ENCODE measurements at places on chromosomes 11 and 22.

- no peak for DNase-seq
These were observed 13.8 kb upstream of the IFITM3 start for GRCh38 chr11:334264-334994.

DNA sequence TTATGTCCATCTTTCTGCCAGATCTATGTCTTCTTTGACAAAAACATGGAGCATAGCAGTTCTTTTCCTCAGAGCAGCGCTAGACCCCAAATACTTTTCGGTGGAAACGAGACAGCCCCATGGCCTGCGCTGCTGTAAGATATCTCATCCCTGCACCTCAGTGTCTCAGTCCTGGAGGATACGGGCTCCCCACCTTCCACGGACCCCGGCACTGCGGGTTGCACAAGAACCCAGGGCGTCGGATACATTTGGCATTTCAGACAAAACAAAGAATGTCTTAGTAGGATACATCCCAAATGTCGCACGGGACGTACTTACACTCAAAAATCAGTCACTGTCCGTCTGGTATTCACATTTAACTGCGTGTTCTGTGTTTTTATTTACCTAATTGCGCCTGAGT is 9.9 kb upstream of the GAL start:
- DNase-seq = no peak

GRCh38 chr22:46452195-46453005 is 85.0 kb downstream of the CELSR1 start:
- no peak for DNase-seq

DNA sequence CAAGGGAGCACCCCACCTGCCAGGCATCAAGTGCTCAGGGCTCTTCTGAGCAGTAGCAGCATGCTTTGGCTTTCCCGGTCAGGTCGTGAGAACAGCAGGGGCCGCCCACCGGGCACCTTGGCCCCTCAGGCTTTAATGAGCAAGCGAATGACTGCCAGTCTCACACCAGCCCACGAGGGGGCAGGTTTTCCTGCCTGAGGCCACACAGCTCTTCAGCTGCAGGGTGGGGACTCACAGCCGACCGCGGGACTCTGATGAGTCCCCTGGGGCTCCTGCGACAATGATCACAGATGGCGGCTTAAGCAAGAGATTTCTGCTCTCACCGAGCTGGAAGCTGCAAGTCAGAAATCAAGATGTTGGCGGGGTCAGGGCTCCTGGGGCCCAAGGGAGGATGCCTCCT is 14.3 kb upstream of the FGF19 start:
- DNase-seq = no peak

DNA sequence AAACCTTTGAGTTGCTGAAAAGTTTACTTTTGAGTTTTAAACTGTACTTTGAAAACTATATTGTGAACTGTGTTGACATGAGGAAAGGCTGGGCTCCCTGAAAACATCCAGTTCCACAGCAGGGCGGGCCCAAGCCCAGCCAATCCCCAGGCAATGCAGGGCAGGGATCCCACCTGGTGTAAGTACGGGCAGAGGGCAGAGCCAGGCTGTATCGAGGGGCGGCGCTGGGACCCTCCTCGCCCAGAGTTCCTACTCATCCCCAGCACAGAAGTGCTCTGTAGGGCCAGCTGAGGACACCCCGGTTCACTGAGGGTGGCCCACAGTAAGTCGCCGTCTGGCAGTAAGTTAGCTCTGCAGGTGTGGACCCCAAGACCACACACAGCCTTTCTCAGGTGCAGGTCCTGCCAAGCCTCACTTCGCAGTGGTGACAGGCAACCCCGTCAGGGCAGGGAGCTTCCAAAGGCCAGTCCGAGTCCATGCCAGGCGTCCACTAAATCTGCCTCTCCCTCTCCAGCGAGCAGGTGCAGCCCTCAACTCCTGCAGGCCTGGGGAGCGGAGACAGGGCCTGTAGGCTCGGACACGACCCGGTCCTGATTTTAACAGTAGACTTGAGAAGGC is 6.3 kb downstream of the RASSF7 start:
- no peak for DNase-seq

DNA sequence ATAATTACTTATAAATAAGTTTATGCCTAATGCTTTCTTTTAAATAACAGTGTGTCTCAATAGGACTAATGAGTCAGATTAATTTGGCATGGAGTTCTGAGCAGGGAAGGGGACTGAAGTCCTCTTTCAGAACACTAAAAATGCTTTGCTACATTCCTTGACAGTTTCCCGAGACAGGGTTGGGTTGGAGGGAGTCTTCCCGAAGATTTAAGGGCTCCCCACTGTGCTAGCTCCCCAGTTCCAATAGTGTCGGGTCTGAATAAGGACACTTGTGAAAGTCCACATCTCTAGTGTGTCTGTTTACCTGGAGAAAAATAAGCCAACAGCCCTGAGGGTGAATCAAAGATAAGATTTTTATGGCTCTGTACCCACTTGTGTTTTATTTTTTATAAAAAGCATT is 41.8 kb upstream of the HSD17B12 start:
- no peak for DNase-seq

DNA sequence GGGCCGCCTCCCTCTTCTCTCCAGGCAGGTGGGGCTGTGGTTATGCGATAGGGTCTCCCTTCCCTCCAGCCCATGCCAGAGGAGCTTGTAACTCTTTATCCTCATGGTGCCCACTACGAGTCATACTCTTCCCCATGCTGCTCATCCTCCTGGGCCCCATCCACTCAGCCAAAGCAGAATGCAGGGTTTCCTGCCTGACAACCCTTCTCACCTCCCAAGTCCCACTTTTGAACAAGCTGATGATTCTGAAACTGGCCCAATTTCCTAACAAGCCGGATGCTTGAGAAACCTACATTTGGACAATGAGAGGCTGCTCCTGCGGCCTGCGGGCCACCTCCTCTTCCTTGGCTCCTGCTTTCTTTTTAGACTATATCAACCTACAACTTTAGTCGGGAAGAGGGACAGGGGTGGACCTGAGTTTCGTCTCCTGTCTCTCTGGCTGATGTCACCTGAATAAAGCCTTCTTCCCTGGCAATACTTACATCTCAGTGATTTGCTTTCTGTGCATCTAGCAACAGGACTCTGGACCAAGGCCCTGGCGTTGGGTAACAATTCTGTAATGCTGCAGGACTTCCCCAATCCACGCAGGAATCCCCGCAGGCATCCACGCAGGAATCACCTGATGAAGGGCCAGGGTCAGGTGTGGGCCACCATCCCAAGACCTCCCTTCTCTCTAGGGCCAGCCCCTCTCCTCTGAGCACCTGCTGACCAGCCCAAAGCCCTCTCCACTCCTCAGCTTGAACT is 1.5 kb upstream of the NDUFS8 start:
- DNase-seq = no peak

DNA sequence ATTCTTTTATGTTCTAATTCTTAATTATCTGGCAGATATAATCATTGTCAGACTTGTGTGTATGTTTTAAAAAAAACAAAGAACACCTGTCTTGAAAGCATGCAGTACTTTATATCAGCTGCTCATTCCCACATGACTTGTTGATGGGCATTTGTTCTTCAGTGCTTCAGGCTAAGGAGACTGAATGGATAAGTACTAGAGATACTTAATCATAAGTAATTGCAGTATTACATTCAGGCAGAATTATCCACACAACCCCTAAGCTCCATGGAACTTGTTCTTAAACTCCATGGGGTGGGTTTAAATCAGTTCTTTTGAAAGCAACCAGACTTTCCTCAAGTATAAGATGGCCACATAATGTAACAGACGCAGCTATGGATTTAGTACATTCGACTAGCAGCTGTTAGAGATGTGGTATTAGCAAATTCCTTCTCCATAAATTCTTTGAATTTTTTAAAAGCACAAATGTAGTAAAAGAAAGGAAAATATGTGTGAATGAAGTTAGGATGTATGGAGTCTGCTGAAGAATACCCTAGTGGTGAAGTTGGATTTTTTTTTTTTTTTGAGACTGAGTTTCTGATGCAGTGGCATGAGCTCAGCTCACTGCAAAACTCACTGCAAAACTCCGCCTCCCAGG is 3.0 kb downstream of the JAM3 start:
- no peak for DNase-seq

DNA sequence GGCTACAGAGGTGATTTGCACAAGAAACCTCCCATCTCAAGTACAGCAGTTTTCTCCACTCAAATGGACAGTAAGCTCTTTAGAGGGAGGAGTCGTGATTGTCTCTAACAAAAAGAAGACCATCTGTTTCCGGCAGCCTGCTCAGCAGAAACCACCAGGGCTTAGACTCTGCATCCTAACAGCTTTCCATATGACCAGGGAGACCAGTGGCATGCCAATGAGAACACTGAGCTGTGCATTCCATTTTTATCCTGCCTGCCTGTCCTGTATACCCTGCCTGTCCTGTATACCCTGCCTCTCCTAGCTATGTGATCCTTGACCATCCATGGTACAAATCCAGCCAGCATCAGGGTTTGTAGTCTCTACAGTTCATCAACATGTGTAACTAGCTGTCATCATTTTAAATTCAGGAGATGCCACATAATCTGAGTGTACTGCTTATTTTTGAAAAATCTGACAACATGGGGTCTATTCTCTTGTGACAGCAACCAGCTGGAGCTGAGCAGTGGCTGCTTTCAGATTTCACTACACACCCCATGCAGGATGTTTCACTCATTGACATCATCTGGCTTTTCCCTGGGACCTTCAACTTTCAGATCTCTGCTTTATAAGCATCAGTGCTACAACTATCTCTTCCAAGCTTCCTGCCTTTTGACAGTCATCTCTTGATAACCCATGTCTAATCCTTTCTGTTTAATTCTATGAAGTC is 50.5 kb upstream of the POU2AF2 start:
- no peak for DNase-seq

- no peak for DNase-seq
These were observed 56.9 kb upstream of the TNRC6B start for GRCh38 chr22:40120848-40121247.

DNA sequence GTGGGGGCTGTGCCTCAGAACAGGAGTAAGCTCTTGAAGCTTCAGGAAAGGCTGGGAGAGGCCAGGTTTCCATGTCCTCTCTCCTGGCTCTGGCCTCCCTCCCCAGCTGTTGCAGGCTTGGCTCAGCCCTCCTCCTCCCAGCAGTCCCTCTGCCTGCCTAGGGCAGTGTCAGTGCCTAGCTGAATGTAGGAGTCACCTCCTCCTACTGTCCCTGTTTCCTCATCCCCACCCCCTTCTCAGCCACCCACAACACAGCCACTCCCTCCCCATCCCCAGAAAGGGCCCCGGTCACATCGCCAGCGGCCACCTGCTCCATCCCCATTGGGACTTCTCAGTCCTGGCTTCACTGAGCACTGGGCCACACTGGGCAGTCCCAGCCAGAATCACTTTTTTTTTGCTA is 2.9 kb upstream of the FBLN1 start:
- no peak for DNase-seq

DNA sequence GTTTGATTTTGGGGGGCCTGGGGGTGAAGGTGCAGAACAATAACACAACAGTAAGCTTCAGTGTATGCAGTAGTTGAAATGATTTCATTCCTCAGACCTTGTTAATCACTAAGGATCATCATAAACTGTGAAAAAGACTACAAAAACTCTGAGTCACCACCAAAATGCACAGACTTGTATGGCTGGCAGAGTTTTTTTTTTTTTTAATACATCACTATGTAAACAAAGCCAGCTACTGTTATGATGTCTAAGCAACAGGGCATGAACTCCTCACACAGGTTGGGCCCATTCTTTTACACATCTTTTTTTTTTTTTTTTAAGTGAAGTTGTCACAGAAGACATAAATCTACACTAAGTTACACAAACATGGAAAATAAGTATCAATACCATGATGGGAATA is 311.9 kb downstream of the GUCY1A2 start:
- DNase-seq = no peak

- no peak for DNase-seq
These were observed 37.1 kb downstream of the ZNF202 start for GRCh38 chr11:123704341-123704740.

DNA sequence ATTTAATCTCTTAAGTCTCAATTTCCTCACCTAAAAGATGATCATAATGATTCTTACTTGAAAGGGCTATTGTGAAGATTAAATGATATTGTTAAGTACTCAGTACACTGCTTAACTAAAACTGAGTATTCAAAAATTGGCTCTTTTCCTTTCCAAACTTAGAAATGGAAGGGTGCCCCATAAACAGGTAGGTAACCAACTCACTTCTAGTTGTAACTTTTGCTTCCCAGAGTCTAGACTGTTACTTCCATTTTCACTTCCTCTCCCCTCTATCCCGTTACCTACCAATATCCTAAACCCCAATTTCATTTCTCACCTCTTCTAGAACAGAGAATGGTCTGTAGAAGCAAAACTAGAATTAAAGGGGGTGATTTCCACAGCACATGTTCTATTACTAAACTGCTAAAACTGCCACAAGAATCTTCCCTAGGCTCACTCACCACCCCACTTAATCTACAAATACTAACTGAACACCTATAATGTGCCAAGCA is 50.0 kb downstream of the RRAS2 start:
- DNase-seq = no peak

DNA sequence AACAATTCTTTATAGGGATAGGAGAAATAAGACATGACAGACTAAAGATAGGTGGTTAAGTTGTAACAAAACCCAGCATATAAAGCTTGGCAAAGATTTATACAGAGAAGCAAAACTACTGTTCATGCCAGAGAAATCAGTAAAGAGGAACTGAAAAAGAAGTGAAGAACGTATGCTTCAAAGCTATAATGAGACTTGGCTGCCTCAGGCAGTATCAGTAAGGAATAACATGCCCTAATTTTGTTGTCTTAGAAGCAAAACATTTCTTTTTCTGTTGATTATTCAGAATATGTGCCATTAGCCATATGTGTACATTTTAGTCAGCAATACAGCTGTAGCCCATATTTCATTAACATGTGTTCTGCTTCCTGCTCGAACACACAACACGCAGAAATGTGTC is 403.2 kb downstream of the NELL1 start:
- no peak for DNase-seq

- no peak for DNase-seq
These were observed 117.3 kb downstream of the KCNQ1OT1 start for GRCh38 chr11:2582351-2582945.

All from CD8-positive, alpha-beta T cell (primary cell).